ENCODE measurements at places on chromosomes 2 and 18. TPM values are rescaled to one million over a fixed set of nuclear protein-coding genes. Genes with fewer than 3 reads are reported as not detected.

C2orf81 gene
- 0.40 TPM for total RNA-seq

DPYSL5 gene
- not detected for total RNA-seq

ACKR3 gene
- total RNA-seq: 14.8 TPM

GPR45 gene
- total RNA-seq: not detected

LAMA1 gene
- total RNA-seq: under 0.01 TPM

MBD5 gene
- 36.8 TPM for total RNA-seq

TPGS2 gene
- 204 TPM for total RNA-seq

TBR1 gene
- under 0.01 TPM for total RNA-seq

ALPP gene
- not detected for total RNA-seq

EPHA4 gene
- total RNA-seq: 35.8 TPM

FOXI3 gene
- not detected for total RNA-seq

UXS1 gene
- total RNA-seq: 56.5 TPM

HTRA2 gene
- 36.2 TPM for total RNA-seq

LINC00305 gene
- not detected for total RNA-seq

ANKRD30B gene
- not detected for total RNA-seq

ZNF396 gene
- 1.3 TPM for total RNA-seq

SGPP2 gene
- total RNA-seq: not detected

PRKAG3 gene
- not detected for total RNA-seq

TMEM18 gene
- 18.7 TPM for total RNA-seq

SFTPB gene
- total RNA-seq: not detected

SCTR gene
- not detected for total RNA-seq

PROM2 gene
- total RNA-seq: under 0.01 TPM

POU3F3 gene
- not detected for total RNA-seq

SLC30A3 gene
- total RNA-seq: not detected

NEU2 gene
- total RNA-seq: not detected

CDCA7 gene
- 31.7 TPM for total RNA-seq

SCN7A gene
- not detected for total RNA-seq

SERPINB13 gene
- 0.13 TPM for total RNA-seq

AMER3 gene
- total RNA-seq: not detected

CACNB4 gene
- 1.2 TPM for total RNA-seq

EN1 gene
- total RNA-seq: not detected

DPP4 gene
- total RNA-seq: 16.2 TPM

SRD5A2 gene
- under 0.01 TPM for total RNA-seq

TMBIM1 gene
- 119 TPM for total RNA-seq

PGAP1 gene
- total RNA-seq: 26.9 TPM

SLC38A11 gene
- total RNA-seq: not detected

SIGLEC15 gene
- total RNA-seq: 0.14 TPM

CHAC2 gene
- total RNA-seq: 20.0 TPM

MC4R gene
- total RNA-seq: not detected

RIT2 gene
- total RNA-seq: not detected

LOXL3 gene
- total RNA-seq: 0.72 TPM
